ENCODE measurements at places on chromosomes 7 and 10. TPM values are rescaled to one million over a fixed set of nuclear protein-coding genes. Genes with fewer than 3 reads are reported as not detected.

Gene PLAC9
- 27.5 TPM for total RNA-seq

Gene ACSM6
- not detected for total RNA-seq

Gene ATXN7L1
- total RNA-seq, result 13.1 TPM

Gene MKX
- not detected for total RNA-seq

Gene ATP6V0E2
- 87.4 TPM for total RNA-seq

Gene ZNF12
- total RNA-seq, result 24.6 TPM

Gene ANKRD30A
- total RNA-seq, result not detected

Gene ACADSB
- total RNA-seq, result 17.2 TPM

GRCh38 chr10:131844529-131845084, 56.2 kb upstream of the PPP2R2D start:
- no peaks in the 10 kb centered on the region for H3K4me1 ChIP-seq
- DNase-seq, result no peak
- H3K36me3 ChIP-seq, result no peaks in the 10 kb centered on the region
- no peak overlapping the region for H3K27ac ChIP-seq
- H3K27me3 ChIP-seq, result no peaks in the 10 kb centered on the region

DNA sequence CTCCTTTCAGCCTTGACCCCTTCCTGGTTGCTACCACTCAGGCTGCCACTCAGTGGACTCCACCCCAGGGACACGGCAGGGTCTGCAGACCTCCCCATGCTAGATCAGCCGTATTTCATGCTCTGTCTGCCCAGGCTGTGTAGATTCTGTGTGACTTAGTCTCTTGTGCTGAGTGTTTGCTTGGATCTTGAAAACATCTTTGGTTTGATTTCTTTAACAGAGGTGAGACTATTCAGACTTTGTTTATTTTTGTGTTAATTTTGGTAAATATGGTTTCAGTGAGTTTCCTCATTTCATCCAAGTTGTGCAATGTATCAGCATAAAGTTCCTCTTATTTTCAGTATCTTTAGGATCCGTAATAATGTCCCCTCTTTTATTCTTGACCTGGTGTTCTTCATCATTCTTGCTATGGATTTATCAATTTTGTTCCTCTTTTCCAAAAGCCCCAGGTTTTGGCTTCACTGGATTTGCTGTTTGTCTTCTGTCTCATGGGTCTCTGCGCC, 21.2 kb upstream of the PWWP2B start:
- no peak overlapping the region for H3K4me3 ChIP-seq
- no peaks in the 10 kb centered on the region for H3K27me3 ChIP-seq
- no peak for DNase-seq
- peaks cover 8% of the 10 kb centered on the region for H3K36me3 ChIP-seq
- H3K27ac ChIP-seq, result no peak overlapping the region
- H3K4me1 ChIP-seq, result peaks cover 10% of the 10 kb centered on the region

GRCh38 chr7:135406918-135407317, 103.0 kb downstream of the CNOT4 start:
- H3K36me3 ChIP-seq, result peaks cover 3% of the 10 kb centered on the region
- H3K27ac ChIP-seq, result no peak overlapping the region
- H3K4me3 ChIP-seq, result no peak overlapping the region
- peaks cover 3% of the 10 kb centered on the region for H3K4me1 ChIP-seq
- DNase-seq, result no peak

GRCh38 chr7:34191771-34192479, 286.6 kb downstream of the BMPER start:
- H3K4me1 ChIP-seq, result peaks cover 14% of the 10 kb centered on the region
- no peaks in the 10 kb centered on the region for H3K27me3 ChIP-seq
- H3K36me3 ChIP-seq, result no peaks in the 10 kb centered on the region
- no peak for DNase-seq

DNA sequence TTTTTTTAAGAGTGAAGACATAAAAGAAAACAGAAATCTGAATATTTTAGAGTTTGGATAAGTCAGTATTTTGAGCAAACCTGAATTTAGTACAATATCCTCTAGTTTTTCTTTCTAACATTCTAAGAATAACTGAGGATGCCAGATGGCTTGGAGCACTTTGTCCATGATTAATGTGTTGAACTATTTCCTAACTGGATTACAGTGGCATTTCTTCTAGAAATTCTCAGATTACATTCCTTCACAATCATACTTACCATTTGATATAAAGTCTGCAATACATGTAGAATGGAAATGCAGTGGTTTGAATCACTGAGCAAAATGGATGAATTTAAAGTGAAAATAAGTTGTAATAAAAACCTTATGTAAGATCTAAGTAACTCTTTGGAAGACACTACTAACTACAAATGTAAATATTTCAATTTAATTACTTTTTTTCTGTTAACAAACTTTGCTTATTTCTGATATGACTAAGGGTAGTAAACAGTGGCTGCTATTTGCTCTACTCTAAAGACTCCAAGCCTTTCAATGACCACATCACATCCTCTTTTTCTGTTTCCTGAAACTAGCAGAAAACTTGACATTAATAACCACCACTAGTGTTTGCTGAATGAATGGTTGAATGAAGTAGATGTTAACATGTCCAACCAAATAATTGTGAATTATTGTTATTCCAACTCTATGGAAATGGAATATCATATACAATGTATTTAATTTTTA, 102.8 kb downstream of the PRKG1 start:
- H3K4me3 ChIP-seq, result no peak overlapping the region
- no peaks in the 10 kb centered on the region for H3K27me3 ChIP-seq
- no peak overlapping the region for H3K27ac ChIP-seq
- DNase-seq, result no peak
- no peaks in the 10 kb centered on the region for H3K36me3 ChIP-seq

DNA sequence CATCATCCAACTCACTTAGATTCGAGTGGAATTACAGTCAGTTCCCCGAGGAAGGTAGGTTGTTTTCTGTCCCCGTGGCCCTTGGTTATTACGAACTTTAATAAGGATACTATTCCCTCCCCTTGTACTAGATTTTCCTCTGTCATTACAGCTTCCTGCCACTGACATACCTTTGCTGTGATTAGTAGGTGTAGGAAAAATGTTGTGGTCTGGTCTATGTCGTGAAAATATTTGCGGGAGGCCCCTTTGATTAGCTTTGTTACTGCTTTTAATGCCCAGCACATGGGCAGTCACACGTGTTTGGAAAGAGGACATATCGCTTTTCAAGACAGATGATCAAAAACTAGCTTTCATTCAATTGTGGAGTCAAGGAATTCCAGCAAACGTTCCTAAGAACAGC, 92.2 kb downstream of the GATA3 start:
- no peak overlapping the region for H3K4me3 ChIP-seq
- H3K27me3 ChIP-seq, result no peaks in the 10 kb centered on the region
- H3K4me1 ChIP-seq, result no peaks in the 10 kb centered on the region
- no peak for DNase-seq

- H3K36me3 ChIP-seq, result peaks cover 55% of the 10 kb centered on the region
- no peaks in the 10 kb centered on the region for H3K27me3 ChIP-seq
- no peak overlapping the region for H3K4me3 ChIP-seq
- no peak for DNase-seq
- H3K27ac ChIP-seq, result no peak overlapping the region
These were observed 129.8 kb downstream of the PTN start for GRCh38 chr7:137213744-137214143.

GRCh38 chr10:98106531-98106930, 27.9 kb upstream of the R3HCC1L start:
- H3K27me3 ChIP-seq, result peaks cover 27% of the 10 kb centered on the region
- H3K27ac ChIP-seq, result no peak overlapping the region
- no peaks in the 10 kb centered on the region for H3K4me1 ChIP-seq
- no peak overlapping the region for H3K4me3 ChIP-seq
- no peak for DNase-seq
- no peaks in the 10 kb centered on the region for H3K36me3 ChIP-seq

- H3K4me3 ChIP-seq, result no peak overlapping the region
- no peak for DNase-seq
- peaks cover 6% of the 10 kb centered on the region for H3K4me1 ChIP-seq
- no peaks in the 10 kb centered on the region for H3K27me3 ChIP-seq
- peaks cover 3% of the 10 kb centered on the region for H3K36me3 ChIP-seq
These were observed 244.1 kb upstream of the RHOBTB1 start for GRCh38 chr10:61188101-61188500.

- H3K27me3 ChIP-seq, result no peaks in the 10 kb centered on the region
- no peaks in the 10 kb centered on the region for H3K36me3 ChIP-seq
- H3K27ac ChIP-seq, result no peak overlapping the region
- DNase-seq, result no peak
- no peak overlapping the region for H3K4me3 ChIP-seq
These were observed 142.2 kb upstream of the TMEM196 start for GRCh38 chr7:19915596-19915995.

- H3K27ac ChIP-seq, result no peak overlapping the region
- no peaks in the 10 kb centered on the region for H3K27me3 ChIP-seq
- peaks cover 4% of the 10 kb centered on the region for H3K4me1 ChIP-seq
These were observed 28.3 kb upstream of the PIP4K2A start for GRCh38 chr10:22742678-22743077.

GRCh38 chr7:7612519-7612918, 28.0 kb upstream of the UMAD1 start:
- no peaks in the 10 kb centered on the region for H3K4me1 ChIP-seq
- DNase-seq, result no peak
- H3K36me3 ChIP-seq, result peaks cover 3% of the 10 kb centered on the region
- H3K4me3 ChIP-seq, result no peak overlapping the region

DNA sequence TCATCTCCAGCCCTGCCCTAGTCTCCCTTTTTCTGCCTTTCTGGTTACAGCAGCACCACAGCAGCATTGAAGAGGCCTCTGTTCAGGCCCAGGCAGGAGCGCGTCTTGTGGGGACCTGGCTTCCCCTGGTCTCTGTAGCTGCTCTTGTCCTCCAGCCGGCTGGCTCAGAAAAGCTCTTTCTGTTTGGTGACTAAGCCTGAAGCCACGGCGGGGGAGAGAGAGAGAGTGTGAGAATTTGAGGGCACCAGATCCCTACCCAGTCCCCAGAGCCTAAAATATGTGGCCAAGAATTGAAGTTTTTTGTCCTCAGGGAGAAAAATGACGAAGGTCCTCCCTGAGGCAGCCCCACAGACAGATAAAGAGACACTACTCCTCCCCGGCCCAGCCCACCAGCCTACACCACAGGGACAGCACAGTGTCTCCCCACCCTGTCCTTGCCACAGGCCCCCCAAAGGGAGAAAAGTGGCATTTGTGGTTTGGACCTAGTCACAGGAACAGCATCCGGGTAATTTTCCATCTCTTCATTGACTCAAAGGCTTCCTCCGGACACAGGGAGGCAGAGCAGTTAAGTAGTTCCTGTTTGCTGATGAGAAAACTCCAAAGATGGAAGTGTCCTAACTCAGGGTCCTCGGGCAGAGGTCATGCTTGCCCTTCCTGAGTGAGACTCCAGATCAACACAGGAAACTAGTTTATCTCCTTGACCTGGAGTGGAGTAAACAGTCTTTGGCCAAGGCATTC, 13.3 kb upstream of the FAM180A start:
- H3K36me3 ChIP-seq, result no peaks in the 10 kb centered on the region
- H3K4me3 ChIP-seq, result no peak overlapping the region

- H3K36me3 ChIP-seq, result no peaks in the 10 kb centered on the region
- no peak overlapping the region for H3K4me3 ChIP-seq
- no peak overlapping the region for H3K27ac ChIP-seq
- no peaks in the 10 kb centered on the region for H3K27me3 ChIP-seq
- DNase-seq, result no peak
These were observed 160.0 kb downstream of the PDE1C start for GRCh38 chr7:31910191-31910590.

GRCh38 chr7:138919216-138919615, 62.0 kb downstream of the KIAA1549 start:
- H3K4me1 ChIP-seq, result peaks cover 8% of the 10 kb centered on the region
- peaks cover 26% of the 10 kb centered on the region for H3K36me3 ChIP-seq
- H3K4me3 ChIP-seq, result no peak overlapping the region
- H3K27ac ChIP-seq, result no peak overlapping the region
- DNase-seq, result no peak

DNA sequence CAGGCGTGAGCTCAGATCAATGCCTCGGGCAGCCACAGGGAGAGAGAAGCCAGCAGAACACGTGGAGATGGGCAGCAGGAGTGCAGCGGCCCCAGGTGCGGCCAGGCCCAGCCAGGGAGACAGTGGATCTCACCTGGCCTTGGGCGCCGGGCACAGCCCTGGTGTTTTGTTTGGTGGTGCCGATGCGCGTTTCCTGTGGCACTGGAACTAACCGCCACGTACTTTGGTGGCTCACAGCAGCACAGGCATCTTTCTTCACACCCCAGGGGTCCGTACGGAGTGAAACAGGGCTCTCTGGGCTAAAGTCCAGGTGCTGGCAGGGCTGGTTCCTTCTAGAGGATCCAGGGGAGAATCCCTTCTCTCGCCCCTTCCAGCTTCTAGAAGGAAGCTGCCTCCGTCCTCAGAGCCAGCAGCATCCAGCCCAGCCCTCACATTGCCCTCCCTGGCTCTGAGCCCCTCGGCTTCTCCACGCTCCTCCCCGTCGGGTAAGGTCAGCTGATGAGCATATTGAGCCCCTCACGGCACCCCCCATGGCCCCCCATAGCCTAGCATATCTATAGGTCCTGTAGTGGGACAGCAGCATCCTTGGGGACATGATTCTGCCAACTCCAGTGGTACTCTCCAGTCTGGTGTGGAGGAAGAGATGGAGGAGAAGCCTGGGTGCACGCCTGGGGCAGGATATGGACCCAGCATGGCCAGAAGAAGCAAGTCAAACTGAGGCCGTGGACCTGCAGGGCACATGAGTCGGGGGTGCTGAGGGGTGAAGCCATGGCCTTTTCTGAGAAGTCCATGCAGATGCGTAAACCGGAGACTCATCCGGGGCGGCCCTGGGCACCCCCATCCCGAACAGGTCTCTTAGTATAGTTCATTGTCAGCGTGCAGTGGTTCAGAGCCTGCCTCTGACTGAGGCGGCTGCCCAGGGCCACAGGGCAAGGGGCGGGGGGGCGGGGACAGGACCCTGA, 43.4 kb upstream of the PPP2R2D start:
- no peak overlapping the region for H3K4me3 ChIP-seq
- DNase-seq, result no peak
- H3K27ac ChIP-seq, result no peak overlapping the region
- H3K4me1 ChIP-seq, result no peaks in the 10 kb centered on the region
- peaks cover 13% of the 10 kb centered on the region for H3K27me3 ChIP-seq

- peaks cover 6% of the 10 kb centered on the region for H3K36me3 ChIP-seq
- H3K4me3 ChIP-seq, result no peak overlapping the region
- peaks cover 17% of the 10 kb centered on the region for H3K4me1 ChIP-seq
- DNase-seq, result no peak
- peak overlapping the region; percentile 28 for H3K27ac ChIP-seq
These were observed 60.0 kb downstream of the ATXN7L1 start for GRCh38 chr7:105816266-105816843.

- no peak overlapping the region for H3K27ac ChIP-seq
- DNase-seq, result no peak
- no peaks in the 10 kb centered on the region for H3K4me1 ChIP-seq
- H3K4me3 ChIP-seq, result no peak overlapping the region
These were observed 99.6 kb upstream of the PAX2 start for GRCh38 chr10:100645613-100646392.

GRCh38 chr10:96826438-96826837, 5.7 kb upstream of the LCOR start:
- H3K27ac ChIP-seq, result no peak overlapping the region
- H3K27me3 ChIP-seq, result no peaks in the 10 kb centered on the region
- H3K36me3 ChIP-seq, result no peaks in the 10 kb centered on the region
- DNase-seq, result no peak
- H3K4me1 ChIP-seq, result peaks cover 5% of the 10 kb centered on the region

GRCh38 chr7:84664626-84665025, 470.0 kb upstream of the SEMA3A start:
- H3K27ac ChIP-seq, result no peak overlapping the region
- H3K27me3 ChIP-seq, result no peaks in the 10 kb centered on the region
- peaks cover 4% of the 10 kb centered on the region for H3K4me1 ChIP-seq
- no peak overlapping the region for H3K4me3 ChIP-seq
